ENCODE measurements at places on chromosomes 4 and X.

GRCh38 chrX:110060846-110061537, 58.1 kb downstream of the TMEM164 start:
- no peak for DNase-seq

GRCh38 chrX:84729408-84729807, 227.2 kb upstream of the HDX start:
- no peak for DNase-seq

- no peak for DNase-seq
Measured at GRCh38 chr4:186131935-186132334, 27.4 kb downstream of the FAM149A start.

- DNase-seq, result no peak
Measured at GRCh38 chr4:1703867-1704266, 8.3 kb downstream of the SLBP start.

- no peak for DNase-seq
Measured at GRCh38 chr4:166839615-166840251, 394.6 kb downstream of the SPOCK3 start.

- no peak for DNase-seq
Measured at GRCh38 chrX:2664502-2664901, 26.6 kb upstream of the CD99 start.

DNA sequence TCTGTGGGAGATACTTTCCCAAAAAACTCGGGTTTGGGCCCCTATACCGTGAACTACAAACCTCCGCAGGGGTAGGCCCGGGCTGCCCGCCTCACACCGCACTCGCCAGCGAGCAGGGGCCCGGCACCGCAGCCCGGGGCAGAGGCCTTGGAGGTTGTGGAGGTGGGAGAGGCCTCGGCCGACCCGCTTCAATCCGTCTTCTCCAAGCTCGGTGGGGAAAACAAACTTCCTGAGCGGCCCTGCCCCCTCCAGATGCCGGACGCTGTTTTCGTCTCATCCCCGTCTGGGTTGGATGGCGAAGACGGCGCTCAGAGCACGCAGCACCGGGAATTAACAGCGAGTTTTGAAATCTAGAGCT, 442 bp upstream of the MCUB start:
- peak; percentile 67 for DNase-seq

DNA sequence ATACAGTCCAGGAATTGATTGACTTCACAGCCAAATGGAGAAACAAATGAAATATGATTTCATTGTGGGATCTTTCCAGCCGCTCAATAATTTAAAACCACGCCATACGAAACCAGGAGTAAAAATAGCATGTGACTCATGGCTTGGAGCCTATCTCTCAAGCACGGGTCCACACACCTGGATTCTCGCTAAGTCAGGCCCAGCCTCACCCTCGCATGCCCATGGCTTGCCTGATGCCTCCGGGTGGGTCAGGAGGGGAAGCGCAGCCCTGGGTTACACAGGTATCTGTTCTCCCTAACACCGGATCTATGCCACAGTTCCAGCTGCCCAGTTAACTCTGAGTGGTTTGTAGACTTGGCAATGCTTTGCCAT, 5.6 kb upstream of the ABLIM2 start:
- DNase-seq, result no peak

- no peak for DNase-seq
Measured at GRCh38 chrX:39016556-39016955, 215.3 kb downstream of the MID1IP1 start.

- DNase-seq, result no peak
Measured at GRCh38 chrX:46620505-46620904, 46.9 kb downstream of the CHST7 start.
